ENCODE measurements at places on chromosomes 3 and 15.

GRCh38 chr3:34056951-34057390 is 258.5 kb downstream of the PDCD6IP start:
- peak; percentile 12 for DNase-seq

GRCh38 chr3:146550743-146551510 is 6.5 kb upstream of the PLSCR1 start:
- DNase-seq: peak; percentile 90

- DNase-seq: no peak
Measured at GRCh38 chr15:95646484-95647273, 683.8 kb upstream of the NR2F2 start.

GRCh38 chr15:29205186-29205585 is 64.4 kb downstream of the NSMCE3 start:
- no peak for DNase-seq

DNA sequence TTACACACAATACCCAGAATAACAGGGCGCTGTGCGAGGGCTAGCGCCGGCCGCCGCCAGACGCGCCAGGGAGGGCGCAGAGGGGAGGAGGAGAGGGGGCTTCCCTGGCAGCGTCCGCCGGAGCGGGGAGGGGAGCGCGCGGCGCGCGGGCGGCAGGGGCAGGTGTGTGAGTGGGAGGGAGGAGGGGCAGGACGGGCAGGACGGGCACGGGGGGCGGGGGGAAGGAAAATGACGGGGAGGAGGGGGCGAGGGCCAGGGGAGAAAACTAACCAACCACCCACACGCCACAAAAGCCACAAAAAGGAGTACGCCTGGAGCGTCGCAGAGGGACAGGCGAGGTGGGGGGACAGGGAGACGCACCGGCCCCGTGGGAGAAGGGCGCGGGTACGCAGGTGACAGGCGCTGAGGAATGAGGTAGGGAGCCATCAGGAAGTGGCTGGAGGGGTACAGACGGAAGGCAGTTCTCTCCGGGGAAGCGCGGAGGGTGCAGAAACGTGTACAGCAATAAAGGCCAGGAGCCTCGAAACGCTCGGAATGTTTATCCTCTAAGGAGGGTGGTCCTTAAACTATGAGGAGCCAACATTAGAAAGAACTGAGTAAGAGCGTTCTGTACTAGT is 610 bp upstream of the SATB1 start:
- DNase-seq: no peak

GRCh38 chr3:77158730-77159581 is 119.1 kb downstream of the ROBO2 start:
- no peak for DNase-seq

GRCh38 chr3:52181543-52181942 is 16.4 kb upstream of the ALAS1 start:
- DNase-seq: no peak

GRCh38 chr3:16085884-16086608 is 88.4 kb upstream of the GALNT15 start:
- no peak for DNase-seq

- peak; percentile 54 for DNase-seq
Measured at GRCh38 chr3:189806171-189806951, 175.2 kb downstream of the TP63 start.

- DNase-seq: no peak
Measured at GRCh38 chr3:183156266-183156665, 6.3 kb downstream of the LAMP3 start.

DNA sequence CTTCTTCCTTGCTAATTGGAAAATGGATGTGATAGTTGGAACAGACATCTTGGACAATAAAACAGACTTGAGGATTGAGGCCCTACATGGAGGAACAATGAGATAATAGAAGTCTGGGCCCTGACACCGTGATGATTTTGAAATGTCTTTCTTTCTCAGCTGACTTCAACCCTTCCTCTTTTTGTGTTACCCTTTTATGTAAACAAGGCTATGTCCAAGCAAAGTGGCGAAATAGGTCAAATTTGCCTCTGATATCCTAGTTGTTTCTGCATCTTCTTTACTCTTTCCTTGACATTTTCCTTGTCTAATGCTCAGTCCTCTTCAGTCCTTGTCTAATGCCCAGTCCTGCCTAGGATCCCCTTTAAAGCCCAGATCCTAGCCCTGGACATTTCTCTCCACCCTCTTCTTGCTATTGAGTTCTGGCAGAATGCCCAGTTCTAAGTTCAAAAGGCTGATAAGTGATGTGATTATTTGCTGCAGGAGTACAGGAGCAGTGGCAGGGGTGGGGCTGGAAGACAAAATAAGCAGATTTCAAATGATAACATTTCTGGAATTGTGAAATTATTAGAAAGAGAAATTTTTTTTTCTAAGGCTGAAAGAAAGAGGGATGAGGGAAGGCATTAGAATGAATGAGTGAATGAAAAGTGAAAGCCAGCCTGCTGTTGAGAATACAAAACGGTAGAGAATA is 6.5 kb upstream of the VPS8 start:
- no peak for DNase-seq

DNA sequence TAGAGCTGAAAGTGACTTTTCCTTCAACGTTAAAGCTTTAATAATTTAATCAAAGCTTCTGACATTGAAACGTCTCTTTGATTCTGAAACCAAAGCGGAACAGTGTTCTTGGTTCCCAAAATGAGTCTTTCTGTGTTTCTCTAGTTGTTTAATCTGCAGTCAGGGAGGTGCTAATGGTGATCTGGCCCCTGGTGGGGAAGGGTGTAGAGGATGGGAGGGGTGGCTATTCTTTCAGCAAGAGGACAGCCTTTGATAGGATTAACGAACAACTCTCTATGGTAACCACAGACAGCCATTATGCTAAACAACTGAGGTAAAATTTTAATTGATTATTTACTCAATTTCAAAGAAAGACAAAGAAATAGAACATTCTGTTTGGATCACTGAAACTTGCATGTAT is 79.9 kb upstream of the CADPS start:
- DNase-seq: no peak

GRCh38 chr3:87120236-87120635 is 106.9 kb upstream of the CHMP2B start:
- no peak for DNase-seq

DNA sequence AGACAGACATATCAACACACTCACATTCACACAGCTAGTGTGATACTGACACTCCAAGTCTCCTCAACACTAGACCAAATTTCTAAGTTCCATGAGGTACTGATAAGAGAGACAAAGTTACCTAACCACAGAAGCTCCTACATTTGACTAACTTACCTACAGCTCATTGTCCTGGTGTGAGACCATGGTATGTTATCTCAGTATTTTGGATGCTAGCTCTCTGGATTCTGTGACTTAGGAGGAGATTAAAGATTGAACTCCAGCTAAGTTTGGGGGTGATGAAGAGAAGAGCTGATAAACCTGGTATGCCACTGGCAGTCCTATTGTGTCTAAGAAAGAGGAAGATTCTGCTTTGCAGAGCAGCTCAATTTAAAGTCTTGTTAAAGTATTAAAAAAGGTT is 144.0 kb upstream of the MYRIP start:
- DNase-seq: no peak

GRCh38 chr15:73704869-73705645 is 20.9 kb downstream of the CD276 start:
- peak; percentile 46 for DNase-seq

- no peak for DNase-seq
Measured at GRCh38 chr3:181808053-181808452, 96.3 kb downstream of the SOX2 start.

DNA sequence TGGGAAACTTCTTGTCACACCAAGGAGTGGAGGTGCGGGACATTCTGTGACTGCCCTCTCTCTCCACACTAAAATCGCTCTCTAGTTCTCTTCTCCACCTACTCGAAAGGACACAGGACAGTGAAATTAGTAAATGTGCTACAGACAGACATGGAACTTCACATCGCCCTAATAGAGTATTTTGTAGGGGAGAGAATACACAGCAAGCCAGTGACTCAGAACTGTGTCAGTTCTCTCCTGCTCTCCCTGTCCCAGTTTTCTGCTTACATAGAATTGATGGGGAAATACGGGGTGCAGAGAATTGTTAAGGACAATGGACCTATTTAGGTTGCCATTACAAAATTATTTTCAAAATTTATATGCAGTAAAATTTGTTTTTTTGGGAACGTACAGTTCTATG is 159.6 kb upstream of the GADL1 start:
- no peak for DNase-seq

GRCh38 chr3:133984975-133985374 is 44.8 kb downstream of the SLCO2A1 start:
- no peak for DNase-seq

DNA sequence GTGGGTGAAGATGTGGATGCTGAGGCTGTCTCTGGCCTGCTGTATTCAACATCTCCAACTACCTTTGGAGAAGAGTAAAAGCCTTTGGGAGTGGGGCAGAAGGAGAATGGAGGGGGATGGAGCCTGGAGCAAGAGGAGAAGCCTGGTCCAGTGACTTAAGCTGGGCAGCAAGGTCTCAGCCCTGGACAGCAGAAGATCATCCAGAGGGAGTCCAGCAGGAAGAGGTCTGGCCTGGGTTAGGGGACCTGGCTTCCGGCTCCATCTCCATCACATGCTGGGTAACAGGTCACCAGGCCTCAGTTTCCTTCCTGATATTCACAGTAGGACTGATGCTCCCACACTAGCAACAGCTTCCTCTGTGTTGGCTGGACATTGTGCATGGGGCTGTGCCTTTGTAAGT is 3.8 kb upstream of the ISL2 start:
- no peak for DNase-seq

GRCh38 chr3:72204452-72204851 is 419.5 kb upstream of the PROK2 start:
- no peak for DNase-seq

- no peak for DNase-seq
Measured at GRCh38 chr15:33454996-33455395, 144.2 kb downstream of the RYR3 start.

GRCh38 chr3:171827385-171827784 is 15.8 kb upstream of the TMEM212 start:
- DNase-seq: no peak

- DNase-seq: no peak
Measured at GRCh38 chr15:70374096-70374495, 276.4 kb upstream of the TLE3 start.

DNA sequence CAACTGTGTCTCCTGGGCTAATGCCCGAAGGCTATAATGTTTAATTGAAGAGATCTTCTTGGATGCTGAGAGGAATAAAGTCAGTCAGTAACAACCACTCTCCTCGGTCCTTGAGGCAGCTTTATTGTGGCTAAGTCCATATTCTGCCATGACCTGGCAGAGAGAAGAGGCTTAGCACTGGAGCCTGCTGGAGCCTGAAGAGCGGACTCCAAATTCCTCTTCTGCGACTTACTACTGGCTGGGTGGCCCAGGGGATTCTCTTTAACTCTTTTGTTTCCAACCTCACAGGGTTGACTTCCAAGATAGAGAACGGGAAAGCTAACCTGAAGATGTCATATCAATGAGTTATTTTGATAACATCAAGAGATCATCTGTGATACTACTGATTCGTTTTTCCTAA is 71.1 kb downstream of the MYO1E start:
- DNase-seq: no peak

- peak; percentile 78 for DNase-seq
Measured at GRCh38 chr15:66851311-66852063, 149.5 kb downstream of the SMAD6 start.

DNA sequence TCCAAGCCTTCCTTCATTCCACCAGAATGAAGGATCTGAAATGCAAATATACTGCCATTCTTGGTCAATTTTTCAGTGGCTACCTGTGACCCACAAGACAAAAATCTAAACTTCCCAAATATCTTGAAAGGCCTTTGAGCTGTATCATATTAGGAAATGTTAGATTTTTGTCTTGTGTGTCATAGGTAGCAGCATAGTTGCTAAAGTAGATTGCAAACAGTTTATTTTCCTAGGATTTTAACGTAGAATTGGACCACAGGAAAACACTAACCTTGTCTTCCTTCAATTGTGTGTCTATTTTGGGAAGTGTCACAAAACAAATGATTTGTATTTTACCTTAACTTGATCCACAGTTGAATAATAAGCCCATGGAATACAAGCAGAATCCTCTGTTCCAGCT is 42.4 kb downstream of the CP start:
- DNase-seq: peak; percentile 75

- no peak for DNase-seq
Measured at GRCh38 chr15:70225416-70225815, 127.7 kb upstream of the TLE3 start.

- peak; percentile 52 for DNase-seq
Measured at GRCh38 chr3:178455226-178455625, 81.0 kb upstream of the KCNMB2 start.

GRCh38 chr3:15795651-15796308 is 2.0 kb downstream of the ANKRD28 start:
- peak; percentile 72 for DNase-seq

- no peak for DNase-seq
Measured at GRCh38 chr3:81164806-81165205, 596.6 kb downstream of the GBE1 start.

DNA sequence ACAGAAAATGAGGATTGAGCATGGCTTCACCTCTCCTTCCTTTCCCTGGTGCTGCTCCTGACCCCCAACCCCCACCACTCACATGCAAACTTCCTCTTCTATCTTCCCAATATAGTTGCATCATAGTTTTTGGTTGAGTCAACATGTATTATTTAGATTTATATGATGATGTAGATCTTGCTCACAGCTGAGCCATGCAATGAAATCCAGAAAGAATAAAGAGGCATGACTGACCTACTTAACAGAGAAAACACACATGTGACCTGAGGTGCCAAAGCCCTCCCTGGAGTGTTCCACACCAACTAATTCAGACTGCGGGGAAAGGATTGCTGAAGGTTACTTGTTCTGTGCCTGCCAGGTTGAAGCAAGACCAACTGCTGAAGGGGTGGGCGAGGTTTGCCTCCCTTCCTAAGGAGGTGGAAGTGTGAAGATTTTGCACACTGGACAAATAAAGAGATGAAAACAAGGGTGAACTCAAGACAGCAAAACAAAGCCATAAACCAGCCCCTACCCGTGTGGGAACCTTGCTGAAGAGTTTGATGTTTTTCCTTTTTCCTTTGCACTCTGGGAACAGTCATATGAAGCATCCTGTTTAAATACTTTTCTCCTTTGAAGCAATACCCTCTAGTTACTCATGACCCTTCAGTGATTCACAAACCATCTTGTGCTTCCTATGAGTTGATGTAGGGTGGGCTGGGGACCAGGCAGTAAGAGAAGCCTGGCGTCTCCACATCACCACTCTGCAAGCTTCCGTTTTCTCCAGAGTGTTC is 155.2 kb upstream of the UBE2E1 start:
- DNase-seq: peak; percentile 91

GRCh38 chr15:49604625-49605409 is 15.8 kb downstream of the FAM227B start:
- no peak for DNase-seq

DNA sequence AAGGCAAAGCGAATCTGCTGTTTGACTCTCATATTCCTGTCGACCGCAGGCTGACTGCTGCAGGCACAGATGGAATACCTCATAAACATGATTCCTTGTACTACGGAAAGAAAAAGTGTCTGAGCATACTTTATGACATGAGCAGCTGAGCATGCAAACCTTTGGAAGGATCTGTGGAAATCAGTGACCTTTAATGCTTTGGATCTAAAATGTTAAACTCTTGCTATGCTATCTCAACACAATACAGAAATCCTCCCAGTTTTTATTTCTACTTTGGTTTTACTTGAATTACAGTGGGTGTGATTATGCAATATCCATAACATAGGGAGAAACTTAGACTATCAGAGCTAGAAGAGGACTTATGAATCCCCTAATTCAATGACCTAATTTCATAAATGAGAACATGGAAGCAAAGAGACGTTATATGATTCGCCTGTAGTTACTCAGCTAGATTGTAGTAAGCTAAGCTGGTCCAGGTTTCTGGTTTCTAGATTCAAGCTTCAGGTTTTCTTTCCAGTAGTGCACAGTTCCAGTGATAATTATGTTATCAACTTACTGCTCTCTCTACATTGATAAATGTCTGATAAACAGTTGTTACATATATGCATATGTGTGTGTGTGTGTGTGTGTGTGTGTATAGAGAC is 127.6 kb upstream of the GBE1 start:
- DNase-seq: no peak

All from fibroblast of skin of back (primary cell).